DMS79 treated with DMSO at 0.1 percent for 48 hours (cell line): ENCODE measurements at places on chromosomes 2 and 18.
A peak's percentile ranks its signal among the peaks of the same experiment; 100 is the strongest.

GRCh38 chr18:45339810-45340550 lies 275.3 kb upstream of the SLC14A2 start:
- DNase-seq = no peak

- peak; percentile 58 for DNase-seq
These were observed 70.7 kb upstream of the BCL2L11 start for GRCh38 chr2:111049792-111050640.

GRCh38 chr2:42639340-42640077 lies 71.1 kb downstream of the MTA3 start:
- no peak for DNase-seq

- no peak for DNase-seq
These were observed 570.8 kb downstream of the CCDC85A start for GRCh38 chr2:56754627-56755026.

- DNase-seq = no peak
These were observed 171.5 kb upstream of the SIX2 start for GRCh38 chr2:45180779-45181178.

DNA sequence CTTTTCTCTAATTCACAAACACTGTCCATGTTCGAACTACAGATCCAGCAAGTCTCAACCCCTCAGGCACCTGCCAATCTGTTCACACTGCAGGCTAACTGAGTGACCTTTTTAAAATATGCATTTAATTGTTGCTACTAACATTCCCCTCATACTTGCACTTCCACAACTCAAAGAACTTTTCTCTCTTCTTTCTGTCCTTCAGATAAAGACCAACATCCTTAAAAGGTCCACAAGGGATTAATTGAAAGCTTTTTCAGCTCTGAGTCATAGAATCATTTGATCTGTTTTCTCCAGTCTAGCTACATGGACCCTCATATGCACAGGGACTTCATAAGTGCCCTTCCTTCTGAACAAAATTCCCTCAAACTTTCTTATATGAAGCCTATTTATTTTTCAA lies 1321.2 kb downstream of the DPP10 start:
- DNase-seq = no peak

- DNase-seq = no peak
These were observed 83.8 kb downstream of the AGAP1 start for GRCh38 chr2:235577404-235578330.

DNA sequence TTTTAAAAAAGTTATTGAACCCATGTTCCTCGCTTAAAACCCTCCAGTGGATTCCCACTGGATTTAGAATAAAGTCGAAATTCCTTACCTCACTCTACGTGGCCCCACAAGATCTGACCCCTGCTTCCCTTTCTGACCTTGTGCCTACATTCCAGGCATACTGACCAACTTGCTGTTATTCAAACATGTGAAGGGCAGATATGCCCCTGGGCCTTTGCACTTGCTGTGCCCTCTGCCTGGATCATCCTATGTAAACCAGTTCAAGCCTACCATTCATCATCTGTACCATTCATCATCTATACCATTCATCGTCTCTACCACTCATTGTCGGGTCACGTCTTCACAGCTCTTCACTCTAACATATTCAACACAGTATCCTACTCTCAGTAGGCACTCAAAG lies 41.3 kb upstream of the LPIN2 start:
- no peak for DNase-seq

DNA sequence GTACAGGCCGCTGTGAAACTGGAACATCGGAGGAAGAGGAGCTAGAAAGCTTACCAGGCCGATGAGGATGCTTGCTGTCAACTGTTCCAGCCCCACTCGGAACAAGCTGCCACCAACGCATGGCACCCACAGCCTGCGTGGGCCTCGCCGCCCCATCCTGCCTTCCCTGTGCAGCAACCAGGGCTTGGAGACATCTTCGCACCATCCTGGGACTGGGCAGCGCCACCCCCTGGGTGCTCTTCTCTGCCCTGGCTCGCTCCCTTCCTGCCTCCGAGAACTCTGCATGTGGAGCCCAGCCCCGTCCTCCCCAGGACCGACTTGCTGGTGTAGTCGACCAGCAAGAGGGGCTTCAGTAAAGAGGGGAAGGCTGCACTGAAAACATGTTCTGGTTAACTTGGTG lies 10.8 kb downstream of the TMEM18 start:
- DNase-seq = no peak

GRCh38 chr2:212228743-212229171 lies 309.8 kb downstream of the ERBB4 start:
- no peak for DNase-seq

DNA sequence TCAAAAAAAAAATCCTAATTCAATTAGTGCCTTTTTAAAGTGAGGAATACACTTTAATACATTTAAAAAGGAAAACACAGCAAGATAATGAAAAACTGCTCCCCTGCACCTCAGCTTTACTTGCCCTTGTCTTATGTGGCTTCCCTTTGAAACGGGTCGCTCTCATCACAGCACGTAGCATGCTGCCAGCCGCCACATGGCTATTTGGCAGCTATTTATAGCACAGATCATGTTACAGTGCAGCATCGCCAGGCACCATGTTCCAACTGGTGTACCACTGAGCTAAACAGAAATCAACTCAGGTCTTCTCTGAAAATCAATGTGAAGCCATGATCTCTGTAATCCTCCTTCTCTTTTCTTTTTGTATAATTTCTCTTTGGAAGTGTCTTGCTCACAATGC lies 65.1 kb downstream of the TMEM182 start:
- DNase-seq = peak; percentile 87

- DNase-seq = no peak
These were observed 66.8 kb upstream of the CTLA4 start for GRCh38 chr2:203800783-203801182.
